ENCODE measurements at places on chromosomes 6 and 20. TPM values are rescaled to one million over a fixed set of nuclear protein-coding genes. Genes with fewer than 3 reads are reported as not detected.

Gene VARS2
- total RNA-seq: 15.6 TPM

Gene CCR6
- not detected for total RNA-seq

Gene HRH3
- not detected for total RNA-seq

Gene LPA
- total RNA-seq: not detected

Gene PTK6
- total RNA-seq: not detected

Gene PHACTR3
- not detected for total RNA-seq

Gene RUNX2
- total RNA-seq: 35.4 TPM

All from osteoblast (primary cell).